Karpas-422 (cell line): ENCODE measurements at places on chromosomes 2 and 18.

DNA sequence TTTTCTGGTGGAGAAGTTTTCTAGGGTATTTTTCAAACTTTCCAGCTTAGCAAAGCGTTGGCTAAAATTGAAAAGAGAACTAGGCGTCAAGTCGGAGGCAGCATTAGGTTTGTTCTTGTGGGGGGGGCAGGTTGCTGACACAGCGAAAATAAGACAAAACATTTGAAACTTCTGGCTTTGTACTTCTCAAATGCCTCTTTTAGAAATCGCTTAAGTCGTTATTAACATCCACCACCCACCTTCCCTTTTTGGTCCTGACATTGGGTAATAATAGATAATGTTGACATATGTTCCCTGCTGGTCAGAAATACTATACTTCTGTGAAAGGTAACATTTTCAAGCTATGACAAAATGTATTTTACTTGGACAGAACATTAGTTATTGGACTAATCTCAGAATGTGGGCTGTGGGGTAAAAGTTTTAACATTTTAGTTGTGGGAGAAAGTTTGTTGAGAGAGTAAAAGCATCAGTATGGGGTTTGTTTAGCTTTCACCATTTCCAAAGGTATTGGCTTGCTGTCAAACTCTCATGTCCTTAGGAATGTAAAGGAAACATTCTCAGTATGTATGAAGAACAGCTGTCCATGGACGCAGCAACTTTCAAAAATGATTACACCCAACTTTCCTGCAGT is 88.1 kb upstream of the ZEB2 start:
- DNase-seq: no peak
- H3K27ac ChIP-seq: no peak overlapping the region
- no peaks in the 10 kb centered on the region for H3K27me3 ChIP-seq
- H3K36me3 ChIP-seq: no peaks in the 10 kb centered on the region

DNA sequence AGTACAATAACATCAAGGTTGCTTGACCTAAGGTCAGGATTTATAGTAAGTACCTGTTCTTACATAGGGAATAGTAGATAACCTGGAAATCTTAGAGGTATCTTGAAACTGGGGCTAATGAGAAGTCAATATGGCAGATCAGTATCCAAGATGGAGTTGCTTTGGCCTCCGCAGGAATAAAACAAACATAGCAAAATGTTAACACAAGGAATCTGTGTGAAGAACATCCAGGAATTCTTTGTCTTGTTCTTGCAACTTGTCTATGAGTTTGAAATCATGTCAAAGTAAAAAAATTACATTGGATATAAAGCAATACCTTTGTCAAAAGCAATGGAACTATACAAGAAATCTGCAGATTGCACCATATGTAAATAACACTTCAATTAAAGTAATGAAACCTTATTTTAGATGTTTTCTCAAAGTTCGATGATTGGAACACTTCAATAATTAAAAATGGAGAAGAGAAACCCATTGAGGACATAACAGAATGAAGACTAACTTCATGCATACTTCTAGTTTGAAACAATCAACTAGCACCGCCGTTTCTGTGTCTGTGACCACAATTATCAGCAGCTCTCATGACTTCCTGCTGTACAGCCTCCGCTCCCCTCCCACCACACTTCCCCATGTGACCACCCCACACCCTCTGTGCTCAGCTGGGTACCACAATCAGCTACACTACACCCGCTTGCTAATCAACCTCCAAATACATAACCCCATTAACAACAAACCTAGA is 27.6 kb downstream of the C2orf76 start:
- no peaks in the 10 kb centered on the region for H3K36me3 ChIP-seq
- no peaks in the 10 kb centered on the region; the same call in 1 of the 2 replicates for H3K4me1 ChIP-seq
- no peak for DNase-seq
- no peak overlapping the region for H3K4me3 ChIP-seq

DNA sequence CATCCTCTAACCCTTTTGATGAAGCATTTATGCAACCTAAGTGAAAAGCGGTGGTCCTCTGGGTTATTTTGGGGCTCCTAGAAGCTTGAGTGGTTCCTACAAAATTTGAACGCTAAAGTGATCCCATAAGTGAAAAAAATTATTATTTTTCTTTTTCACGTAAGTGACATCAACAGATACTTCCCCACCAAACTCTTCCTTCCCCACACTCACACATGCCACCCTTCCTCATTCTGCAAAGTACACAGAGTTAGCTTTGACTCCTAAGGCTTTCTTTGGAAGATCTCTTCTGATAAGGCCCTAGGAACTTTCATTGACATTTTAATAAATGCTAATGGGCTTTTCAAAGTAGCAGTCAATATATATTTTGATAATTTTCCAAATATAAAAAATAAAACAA is 109.7 kb downstream of the DOCK10 start:
- no peaks in the 10 kb centered on the region for H3K36me3 ChIP-seq
- no peak for DNase-seq
- no peaks in the 10 kb centered on the region for H3K4me1 ChIP-seq
- H3K27me3 ChIP-seq: no peaks in the 10 kb centered on the region

DNA sequence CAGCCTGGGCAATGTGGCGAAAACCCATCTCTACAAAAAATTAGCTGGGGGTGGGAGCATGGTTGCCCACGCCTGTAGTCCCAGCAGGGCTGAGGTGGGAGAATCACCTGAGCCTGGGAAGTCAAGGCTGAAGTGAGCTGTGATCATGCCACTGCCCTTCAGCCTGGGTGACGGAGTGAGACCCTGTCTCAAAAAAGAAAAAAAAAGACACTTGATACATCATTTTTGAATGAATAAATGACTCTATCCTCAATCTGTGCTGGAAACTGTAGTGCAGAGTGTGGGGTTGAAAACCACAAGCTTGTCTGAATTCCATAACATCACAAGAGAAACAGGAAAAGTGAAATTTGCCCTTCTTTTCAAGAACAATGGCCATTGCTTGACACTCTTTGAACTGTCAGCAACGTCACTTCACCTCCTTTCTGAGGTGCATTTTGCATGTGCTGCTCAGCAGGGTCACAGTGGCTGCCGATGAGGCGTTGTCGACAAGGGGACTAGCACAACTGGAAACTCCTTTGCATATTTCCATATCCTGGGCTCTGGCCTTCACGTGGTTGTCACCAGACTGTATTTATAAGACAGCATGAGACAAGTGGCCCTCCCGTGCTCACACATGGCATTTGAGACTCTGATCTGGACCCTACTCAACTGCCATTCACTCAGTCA is 54.2 kb downstream of the DDX1 start:
- DNase-seq: no peak
- H3K27ac ChIP-seq: no peak overlapping the region
- no peaks in the 10 kb centered on the region for H3K36me3 ChIP-seq
- no peaks in the 10 kb centered on the region for H3K4me1 ChIP-seq

- no peaks in the 10 kb centered on the region for H3K27me3 ChIP-seq
- H3K36me3 ChIP-seq: no peaks in the 10 kb centered on the region
- peak overlapping the region; percentile 71 for H3K27ac ChIP-seq
Observed at GRCh38 chr2:2621855-2622254, 290.8 kb upstream of the MYT1L start.

DNA sequence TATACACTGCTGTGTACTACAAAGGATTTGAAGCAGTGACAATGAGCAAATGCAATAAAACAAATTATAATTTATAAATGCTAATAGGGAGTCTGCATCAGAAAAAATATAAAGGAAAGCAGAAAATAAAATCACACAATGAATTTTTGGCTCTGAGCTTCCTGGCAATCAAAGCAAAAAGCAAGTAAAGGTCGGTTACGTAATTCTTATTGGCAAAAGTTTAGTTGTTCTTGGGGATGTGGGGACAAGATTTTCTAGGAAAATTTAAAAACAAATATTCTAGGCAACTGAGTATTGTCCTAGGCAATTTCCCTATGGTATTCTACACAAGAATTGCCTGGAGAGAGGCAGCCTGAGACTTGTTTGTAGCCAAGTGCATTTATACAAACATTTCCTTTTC is 1.8 kb downstream of the ORC2 start:
- peaks cover 38% of the 10 kb centered on the region for H3K36me3 ChIP-seq
- H3K4me1 ChIP-seq: peaks cover 36% of the 10 kb centered on the region
- DNase-seq: no peak
- peak overlapping the region; percentile 73 for H3K4me3 ChIP-seq

- no peaks in the 10 kb centered on the region for H3K27me3 ChIP-seq
- H3K36me3 ChIP-seq: no peaks in the 10 kb centered on the region
- no peaks in the 10 kb centered on the region for H3K4me1 ChIP-seq
- no peak overlapping the region for H3K4me3 ChIP-seq
- no peak overlapping the region for H3K27ac ChIP-seq
Observed at GRCh38 chr2:157920736-157921135, 44.6 kb upstream of the ACVR1 start.

- H3K4me3 ChIP-seq: no peak overlapping the region
- DNase-seq: no peak
- H3K27me3 ChIP-seq: no peaks in the 10 kb centered on the region
- H3K36me3 ChIP-seq: no peaks in the 10 kb centered on the region
- H3K27ac ChIP-seq: no peak overlapping the region
Observed at GRCh38 chr18:78447211-78447610, 532.4 kb upstream of the SALL3 start.

GRCh38 chr2:240206630-240207029 is 66.2 kb upstream of the OTOS start:
- no peak for DNase-seq
- no peak overlapping the region for H3K27ac ChIP-seq
- no peak overlapping the region for H3K4me3 ChIP-seq
- no peaks in the 10 kb centered on the region; the same call in 1 of the 2 replicates for H3K27me3 ChIP-seq
- H3K36me3 ChIP-seq: no peaks in the 10 kb centered on the region

GRCh38 chr2:10078704-10079265 is 1.4 kb downstream of the CYS1 start:
- H3K36me3 ChIP-seq: no peaks in the 10 kb centered on the region
- no peak overlapping the region for H3K27ac ChIP-seq
- peak overlapping the region; percentile 33; the same call in 1 of the 2 replicates for H3K4me3 ChIP-seq
- DNase-seq: no peak
- H3K4me1 ChIP-seq: peaks cover 42% of the 10 kb centered on the region
- H3K27me3 ChIP-seq: peaks cover 3% of the 10 kb centered on the region; the same call in 1 of the 2 replicates

DNA sequence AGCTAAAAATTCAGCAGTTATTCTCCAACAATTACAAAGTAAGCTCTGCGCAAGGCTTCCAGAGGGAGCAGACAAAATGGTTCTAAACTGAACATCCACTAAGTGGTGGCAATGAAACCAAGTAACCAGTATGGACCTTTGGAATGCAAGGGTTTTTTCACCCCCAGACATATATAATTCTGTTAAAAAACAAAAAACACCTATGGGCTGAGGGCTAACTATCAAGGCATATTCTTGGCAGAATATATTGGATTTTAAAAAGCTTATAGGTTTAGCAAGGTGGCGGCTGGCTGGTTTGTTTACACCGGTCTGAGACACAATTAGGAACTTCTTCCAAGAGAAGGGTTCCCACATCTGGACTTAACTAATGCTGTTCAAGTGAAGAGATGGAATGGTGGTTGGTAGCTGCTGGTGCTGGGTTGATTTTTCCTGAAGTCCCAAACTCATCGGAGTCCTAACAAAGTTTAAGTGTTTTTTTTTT is 2.8 kb downstream of the ZFP36L2 start:
- peak overlapping the region; percentile 97 for H3K27ac ChIP-seq
- no peak for DNase-seq
- H3K4me1 ChIP-seq: peaks cover 73% of the 10 kb centered on the region
- H3K36me3 ChIP-seq: peaks cover 17% of the 10 kb centered on the region
- no peaks in the 10 kb centered on the region for H3K27me3 ChIP-seq
- H3K4me3 ChIP-seq: peak overlapping the region; percentile 90

DNA sequence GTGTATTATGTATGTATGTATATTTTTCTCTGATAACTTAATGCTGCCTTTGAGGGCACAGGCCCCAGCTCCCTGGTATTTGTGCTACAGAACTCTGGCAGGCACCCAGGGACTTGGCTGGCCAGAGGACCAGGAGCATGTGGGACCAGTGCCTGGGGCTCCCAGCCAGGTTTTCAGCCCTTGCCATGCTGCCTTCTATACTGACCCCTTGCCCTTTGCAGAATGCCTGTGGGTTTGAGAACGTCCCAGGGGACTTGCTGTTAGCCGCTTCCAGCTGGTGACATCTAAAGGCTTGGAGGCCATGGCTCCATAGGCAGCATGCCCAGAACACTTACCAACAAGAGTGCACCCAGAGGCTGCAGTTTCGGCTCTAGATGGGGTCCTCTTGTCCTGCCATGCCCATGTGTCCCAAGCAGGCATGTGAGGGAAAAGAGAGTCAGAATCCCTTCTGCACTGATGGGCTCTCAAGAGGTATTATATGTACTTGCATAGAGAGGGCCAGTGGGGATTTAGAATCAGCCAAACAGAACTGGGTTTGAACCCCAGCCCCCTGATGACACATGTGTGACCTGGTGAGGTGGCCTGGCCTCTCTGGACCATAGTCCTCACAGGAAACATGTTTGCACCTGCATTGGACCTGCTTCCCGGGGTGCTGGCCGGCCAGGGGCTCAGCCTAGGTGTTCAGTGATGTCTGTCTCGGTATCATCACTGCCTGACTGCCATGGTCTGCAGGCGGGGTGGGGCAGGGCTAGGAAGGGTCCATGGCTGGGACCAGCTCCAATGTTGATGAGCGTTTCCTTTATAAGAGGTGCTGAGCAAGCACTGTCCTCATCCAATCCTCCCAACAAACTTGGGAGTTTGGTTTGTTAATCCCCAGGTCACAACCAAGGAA is 119.2 kb upstream of the FHL2 start:
- no peaks in the 10 kb centered on the region for H3K4me1 ChIP-seq
- H3K27ac ChIP-seq: no peak overlapping the region
- H3K36me3 ChIP-seq: no peaks in the 10 kb centered on the region
- DNase-seq: no peak

- no peak for DNase-seq
- H3K4me1 ChIP-seq: no peaks in the 10 kb centered on the region
- no peaks in the 10 kb centered on the region for H3K27me3 ChIP-seq
- no peak overlapping the region for H3K4me3 ChIP-seq
Observed at GRCh38 chr18:7535436-7536205, 31.5 kb upstream of the PTPRM start.

DNA sequence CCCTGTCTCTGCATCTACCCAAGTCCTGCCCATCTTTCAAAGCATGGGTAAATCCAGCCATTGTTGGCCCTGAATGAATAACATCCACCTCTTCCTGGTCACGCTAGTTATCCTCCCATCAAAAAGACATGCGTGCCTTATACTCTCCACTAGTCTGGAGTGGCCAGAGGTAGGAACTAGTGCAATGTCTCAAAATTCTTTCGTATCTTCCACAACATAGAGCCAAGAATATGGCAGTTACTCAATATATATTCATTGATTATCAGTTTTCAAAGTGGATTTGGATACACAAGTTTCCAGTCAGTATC is 8.9 kb downstream of the APOB start:
- no peaks in the 10 kb centered on the region for H3K4me1 ChIP-seq
- H3K4me3 ChIP-seq: no peak overlapping the region
- H3K36me3 ChIP-seq: no peaks in the 10 kb centered on the region
- H3K27me3 ChIP-seq: no peaks in the 10 kb centered on the region
- no peak overlapping the region for H3K27ac ChIP-seq
